ENCODE measurements at places on chromosomes 6 and 20.

DNA sequence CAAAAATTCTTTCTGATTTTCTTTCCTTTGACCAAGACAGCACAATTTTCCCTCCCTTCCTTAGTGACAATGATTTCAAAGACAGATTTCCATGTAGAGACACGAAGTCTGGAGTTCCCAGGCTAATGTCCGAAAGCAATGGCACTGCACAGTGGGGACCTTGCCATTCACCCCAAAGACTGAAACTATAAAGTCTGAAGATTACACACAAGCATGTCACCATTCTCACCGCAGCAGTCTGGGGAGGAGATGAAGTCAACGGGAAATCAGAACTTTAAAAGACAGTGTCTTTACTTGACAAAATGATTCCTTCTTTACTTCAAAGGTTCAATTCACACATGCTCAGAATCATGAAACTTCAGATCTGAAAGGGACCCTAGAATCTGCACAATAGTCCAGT lies 8.3 kb downstream of the B4GALT5 start:
- DNase-seq, result no peak

DNA sequence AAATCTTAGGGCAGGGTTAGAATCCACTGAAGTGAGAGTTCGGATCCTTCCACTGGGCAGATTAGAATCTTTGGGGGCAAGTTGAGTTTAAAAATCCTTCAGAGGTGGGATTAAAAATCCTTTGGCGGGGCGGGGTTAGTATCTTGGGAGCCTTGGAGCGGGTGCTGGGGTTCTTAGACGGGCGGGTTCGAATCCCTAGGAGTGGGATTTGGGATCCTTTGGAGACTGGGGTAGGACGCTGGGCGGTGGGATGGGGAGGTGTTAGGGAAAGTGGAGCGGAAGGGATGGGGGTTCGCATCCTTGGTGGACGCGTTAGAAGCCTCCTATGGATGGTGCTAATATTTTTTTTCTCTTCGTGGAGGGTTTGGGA lies 337 bp upstream of the HCK start:
- DNase-seq, result no peak

DNA sequence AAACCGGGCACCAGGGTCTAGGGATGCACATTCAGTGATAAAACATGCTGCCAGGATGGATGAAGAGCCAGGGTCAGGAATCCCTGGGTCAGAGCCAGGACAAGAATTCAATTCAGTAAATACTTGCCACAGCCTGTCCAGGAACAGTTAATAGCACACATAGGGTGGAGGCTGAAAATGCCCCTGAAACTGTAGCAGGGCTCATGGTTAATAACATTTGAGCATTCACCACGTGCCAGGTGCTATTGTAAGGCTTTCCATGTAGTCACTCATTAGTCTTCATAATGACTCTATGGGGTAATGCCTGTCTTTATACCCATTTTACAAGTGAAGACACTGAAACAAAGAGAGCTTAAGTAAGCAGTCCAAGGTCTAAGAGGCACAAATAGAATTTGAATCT lies 296.3 kb downstream of the LRFN2 start:
- no peak for DNase-seq

DNA sequence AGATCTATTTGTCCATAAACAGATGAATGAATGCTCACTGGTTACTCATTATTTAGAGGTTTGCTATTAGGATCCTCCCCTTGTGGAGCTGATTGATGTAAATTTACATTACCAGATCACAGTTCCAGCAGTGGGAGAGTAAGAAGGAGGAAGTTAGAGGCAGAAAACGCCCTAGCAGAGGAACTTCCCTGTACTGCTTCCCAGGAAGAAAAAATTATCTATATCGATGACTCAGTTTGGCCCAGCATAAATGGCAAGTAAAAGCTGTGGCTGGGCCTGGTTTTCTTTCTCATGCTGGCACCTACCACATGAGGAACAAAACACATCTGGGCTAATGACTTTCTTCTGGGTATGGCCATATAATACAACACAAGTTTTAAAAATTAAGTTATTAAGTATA lies 35.7 kb downstream of the DNAAF9 start:
- DNase-seq, result no peak

DNA sequence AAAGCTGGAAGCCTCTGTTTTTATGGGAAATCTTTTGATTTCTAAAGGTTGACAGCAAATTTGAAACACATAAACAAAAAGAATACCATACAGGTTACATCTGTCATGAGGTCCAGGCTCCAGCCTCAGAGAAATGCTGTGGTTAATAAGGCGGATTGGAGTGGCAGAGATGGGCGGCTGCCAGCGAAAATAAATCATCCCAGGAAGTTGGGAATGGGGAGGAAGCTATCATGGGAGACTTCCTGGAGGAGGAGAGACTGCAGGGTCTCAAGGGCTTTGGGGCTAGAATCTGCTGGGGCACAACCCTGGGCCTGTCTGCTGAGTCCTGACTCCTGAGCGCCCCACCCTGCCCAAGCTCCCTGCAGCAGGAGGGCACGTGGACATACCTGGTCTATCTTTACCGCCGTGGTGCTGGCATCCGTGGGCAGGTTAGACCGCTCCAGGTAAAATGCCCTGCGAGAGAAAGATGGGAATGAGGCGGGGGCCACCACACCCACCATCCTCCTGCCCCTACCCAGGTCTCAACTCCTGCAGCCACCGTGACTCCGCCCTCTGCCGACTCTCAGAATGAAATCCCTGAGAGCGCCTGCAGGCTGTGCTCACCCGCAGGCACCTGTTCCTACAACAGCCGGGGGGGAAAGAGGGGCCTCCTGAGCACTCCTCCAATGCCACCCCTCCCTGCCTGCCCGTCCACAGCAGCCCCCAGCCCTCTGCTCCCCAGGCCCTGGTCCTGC lies 197.3 kb downstream of the PREX1 start:
- DNase-seq, result no peak
